IPS DF 6.9 (cell line): ENCODE measurements at places on chromosomes 4 and X.

- DNase-seq, result peak; percentile 74
Observed at GRCh38 chr4:44726038-44726871, at the start of gene GNPDA2. Gene GNPDA2 (minus strand): TSS chr4:44726556. CDS start chr4:44722207, 4,349 bp downstream.

GRCh38 chr4:77065382-77065781 lies 10.4 kb downstream of the CCNI start:
- DNase-seq, result no peak

GRCh38 chr4:164402554-164402953 lies 351.4 kb upstream of the SMIM31 start:
- DNase-seq, result no peak

DNA sequence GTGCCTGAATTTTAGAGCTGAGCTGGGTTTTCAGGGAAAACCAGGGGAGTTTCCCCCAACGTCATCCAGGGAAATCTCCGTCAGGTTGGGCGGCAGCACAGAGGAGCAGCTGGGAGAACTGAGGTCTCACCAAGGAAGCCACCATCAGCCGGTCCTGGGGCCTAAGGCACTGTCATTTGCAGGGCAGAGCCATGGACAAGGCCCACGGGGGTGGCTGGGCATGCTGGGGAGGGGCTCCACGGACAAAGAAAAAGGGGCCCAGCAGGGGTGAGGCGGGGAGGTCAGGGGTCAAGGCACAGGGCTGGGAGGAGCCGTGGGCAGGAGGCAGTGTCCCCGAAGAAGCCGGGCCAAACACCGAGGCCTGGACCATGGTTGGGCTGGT lies 109.8 kb downstream of the HMX1 start:
- no peak for DNase-seq

- no peak for DNase-seq
Observed at GRCh38 chrX:13381514-13381913, 61.7 kb upstream of the ATXN3L start.
